ENCODE measurements at places on chromosomes 7 and 10. TPM values are rescaled to one million over a fixed set of nuclear protein-coding genes. Genes with fewer than 3 reads are reported as not detected.

DNA sequence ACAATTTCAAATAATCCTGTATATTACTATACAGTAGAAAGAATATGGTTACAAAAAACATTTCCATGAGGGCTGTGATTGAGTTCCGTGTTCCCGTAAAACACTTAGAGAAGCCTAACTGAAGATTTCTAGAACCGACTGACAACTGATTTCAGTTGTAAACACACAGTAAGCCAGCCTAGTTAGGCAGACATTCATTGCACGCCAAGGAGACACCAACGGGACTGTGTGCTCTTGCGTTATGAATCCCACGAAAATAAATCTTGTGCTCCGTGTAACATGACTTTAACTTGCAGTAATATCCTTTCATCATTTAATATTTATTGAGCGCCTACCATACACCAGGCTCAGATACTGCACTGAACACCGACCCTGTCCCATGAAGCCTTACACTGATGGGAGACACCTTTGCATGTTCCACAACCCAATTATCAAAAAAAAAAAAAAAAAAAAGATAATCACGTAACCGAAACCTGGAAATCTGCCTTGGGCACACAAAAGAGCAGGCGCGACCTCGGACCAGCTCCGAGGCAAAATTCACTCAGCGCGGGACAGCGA is 420 bp upstream of the KLHL7 start:
- peak overlapping the region; percentile 87 for H3K27ac ChIP-seq
- no peak for DNase-seq
- peak overlapping the region; percentile 72 for H3K4me3 ChIP-seq
- no peaks in the 10 kb centered on the region for H3K27me3 ChIP-seq

DNA sequence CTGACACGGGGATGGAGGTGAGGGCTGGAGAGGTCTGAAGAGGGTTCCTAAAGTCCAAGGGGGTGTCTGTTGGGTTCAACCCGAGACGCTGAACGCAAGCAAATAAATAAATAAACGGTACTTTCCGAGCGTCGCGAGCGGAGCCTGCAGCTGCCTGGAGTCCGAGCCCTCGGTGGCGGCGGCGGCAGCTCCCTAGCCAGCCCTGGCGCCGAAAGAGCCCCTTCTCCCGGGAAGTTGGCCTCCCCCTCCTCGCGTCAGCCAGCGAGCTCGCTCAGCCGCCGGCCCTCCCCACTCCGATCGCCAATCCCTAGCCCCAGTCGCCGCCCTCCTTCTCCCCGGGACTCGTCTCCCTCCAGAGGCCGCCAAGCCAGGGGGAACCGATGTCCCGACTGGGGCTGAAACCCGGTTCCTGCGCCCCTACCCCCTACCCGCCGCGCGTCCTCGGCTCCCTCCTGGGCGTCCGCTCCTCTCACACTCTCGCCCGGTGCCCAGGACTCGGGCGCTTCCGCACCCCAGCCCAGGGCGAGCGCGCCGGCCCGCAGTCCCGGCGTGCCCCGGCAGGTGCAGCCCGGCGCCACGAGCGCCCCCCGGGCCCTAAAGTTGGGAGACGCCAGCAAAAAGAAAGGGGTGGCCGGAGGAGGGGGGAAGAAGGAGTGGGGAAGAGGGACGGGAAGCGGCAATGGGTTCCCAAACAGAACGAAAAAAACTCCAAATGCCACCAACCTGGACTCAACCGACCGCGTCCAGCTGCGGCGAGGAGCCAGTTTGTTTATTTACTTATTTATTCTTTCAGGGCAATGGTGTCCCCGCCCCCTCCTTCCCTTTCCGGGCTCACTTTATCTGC is at the start of gene GFRA1:
Gene GFRA1 (minus strand): TSS at position 767 of the 844 bp plus-strand sequence. CDS start 1,177 bp downstream, outside the sequence.
- H3K36me3 ChIP-seq, result no peaks in the 10 kb centered on the region
- H3K4me1 ChIP-seq, result peaks cover 17% of the 10 kb centered on the region
- H3K27me3 ChIP-seq, result peaks cover 20% of the 10 kb centered on the region
- DNase-seq, result no peak
- no peak within 1 kb of the TSS for H3K27ac ChIP-seq

- H3K36me3 ChIP-seq, result no peaks in the 10 kb centered on the region
- peak; percentile 82 for DNase-seq
- H3K27ac ChIP-seq, result peak within 1 kb of the TSS; percentile 53
- H3K4me1 ChIP-seq, result peaks cover 18% of the 10 kb centered on the region
Observed at GRCh38 chr7:149239345-149240143, at the start of gene ZNF212. Gene ZNF212, plus strand, starts transcription at chr7:149239651. Its CDS starts 128 bp downstream, at chr7:149239779.

DNA sequence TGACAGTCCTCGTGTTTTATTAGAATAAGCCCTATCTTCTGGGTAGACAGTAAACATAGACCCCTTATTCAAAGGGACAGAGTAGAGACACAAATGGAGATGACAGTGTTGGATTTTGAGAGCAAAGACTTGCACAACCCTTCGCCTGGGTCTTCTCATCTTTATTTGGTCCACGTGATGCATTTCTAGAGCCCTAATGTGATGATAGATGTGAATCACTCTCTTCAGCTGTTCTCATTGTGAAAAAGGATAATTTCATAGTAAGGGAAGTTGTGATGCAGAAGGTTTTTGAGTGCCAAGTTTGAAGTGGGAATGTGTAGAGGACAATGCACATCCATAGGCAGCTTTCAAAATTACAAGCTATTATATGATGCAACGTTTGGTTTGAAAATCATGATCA is 86.3 kb downstream of the CREB5 start:
- DNase-seq, result no peak
- H3K4me3 ChIP-seq, result no peak overlapping the region

The TSPAN12 gene
- total RNA-seq, result not detected

GRCh38 chr7:95871075-95871848 is 98.9 kb downstream of the DYNC1I1 start:
- no peak overlapping the region for H3K27ac ChIP-seq
- no peaks in the 10 kb centered on the region for H3K27me3 ChIP-seq
- H3K36me3 ChIP-seq, result no peaks in the 10 kb centered on the region
- no peaks in the 10 kb centered on the region for H3K4me1 ChIP-seq
- DNase-seq, result no peak

The DPP6 gene
- not detected for total RNA-seq

The CCDC146 gene
- total RNA-seq, result 24.0 TPM

GRCh38 chr10:46251857-46252847 is 34.6 kb upstream of the ANTXRL start:
- H3K27me3 ChIP-seq, result no peaks in the 10 kb centered on the region
- no peaks in the 10 kb centered on the region for H3K4me1 ChIP-seq
- H3K4me3 ChIP-seq, result no peak overlapping the region
- H3K27ac ChIP-seq, result no peak overlapping the region

GRCh38 chr10:3782146-3782450 is 2.9 kb downstream of the KLF6 start:
- H3K27ac ChIP-seq, result peak overlapping the region; percentile 87
- no peaks in the 10 kb centered on the region for H3K27me3 ChIP-seq
- peaks cover 48% of the 10 kb centered on the region for H3K36me3 ChIP-seq

- H3K4me1 ChIP-seq, result no peaks in the 10 kb centered on the region
- no peak for DNase-seq
- no peak overlapping the region for H3K27ac ChIP-seq
- no peak overlapping the region for H3K4me3 ChIP-seq
Observed at GRCh38 chr10:17474595-17475323, 20.4 kb upstream of the ST8SIA6 start.

GRCh38 chr7:38122501-38122900 is 55.5 kb upstream of the STARD3NL start:
- H3K27me3 ChIP-seq, result no peaks in the 10 kb centered on the region
- H3K4me3 ChIP-seq, result no peak overlapping the region
- no peaks in the 10 kb centered on the region for H3K4me1 ChIP-seq
- no peak overlapping the region for H3K27ac ChIP-seq
- no peak for DNase-seq

DNA sequence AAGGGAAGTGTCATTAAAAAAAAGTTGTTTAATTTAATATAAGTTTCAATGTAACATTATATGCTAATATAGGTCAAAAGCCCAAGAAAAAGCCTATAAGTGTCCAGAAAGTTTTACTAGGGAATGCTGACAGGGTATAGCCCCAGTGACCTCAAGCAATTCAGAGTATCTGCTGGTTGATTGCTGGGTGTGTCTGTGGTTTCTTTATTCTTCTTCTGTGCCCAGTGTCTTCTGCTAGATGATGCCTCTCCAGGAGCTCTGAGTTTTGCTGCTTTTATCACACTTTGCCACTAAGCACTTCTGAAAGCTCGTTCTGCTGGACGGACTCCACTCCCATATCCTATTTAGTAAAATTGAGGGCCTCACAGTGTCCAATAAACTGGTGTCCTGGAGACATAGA is 212.2 kb upstream of the NRG3 start:
- no peaks in the 10 kb centered on the region for H3K4me1 ChIP-seq
- no peak overlapping the region for H3K4me3 ChIP-seq
- no peaks in the 10 kb centered on the region for H3K27me3 ChIP-seq
- DNase-seq, result no peak
- no peaks in the 10 kb centered on the region for H3K36me3 ChIP-seq

The GBX1 gene
- total RNA-seq, result not detected

DNA sequence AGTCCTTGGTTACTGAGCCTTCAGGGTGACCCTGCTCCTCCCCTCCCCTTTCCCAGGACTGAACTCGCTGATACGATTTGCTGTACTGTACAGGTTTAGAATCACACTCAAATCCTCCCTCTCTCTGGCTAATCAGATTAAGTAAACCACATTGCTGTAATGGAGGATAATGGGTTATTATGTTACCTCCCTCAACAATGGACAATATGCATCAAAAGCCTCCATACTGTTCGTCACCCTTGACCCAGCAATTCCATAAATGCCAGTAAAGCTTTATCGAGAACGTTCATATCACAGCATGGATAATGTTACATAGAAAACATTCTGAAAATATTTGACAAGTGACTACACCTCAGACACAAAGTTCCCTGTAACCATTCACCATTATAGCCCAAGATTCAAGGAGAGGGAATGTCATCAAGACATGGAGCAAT is 61.7 kb downstream of the FAM107B start:
- no peaks in the 10 kb centered on the region for H3K4me1 ChIP-seq
- DNase-seq, result no peak
- H3K4me3 ChIP-seq, result no peak overlapping the region
- no peaks in the 10 kb centered on the region for H3K27me3 ChIP-seq
- H3K27ac ChIP-seq, result no peak overlapping the region

- no peaks in the 10 kb centered on the region for H3K4me1 ChIP-seq
- H3K27me3 ChIP-seq, result no peaks in the 10 kb centered on the region
- H3K4me3 ChIP-seq, result no peak overlapping the region
- DNase-seq, result no peak
Observed at GRCh38 chr7:70884440-70884764, 247.5 kb upstream of the GALNT17 start.

DNA sequence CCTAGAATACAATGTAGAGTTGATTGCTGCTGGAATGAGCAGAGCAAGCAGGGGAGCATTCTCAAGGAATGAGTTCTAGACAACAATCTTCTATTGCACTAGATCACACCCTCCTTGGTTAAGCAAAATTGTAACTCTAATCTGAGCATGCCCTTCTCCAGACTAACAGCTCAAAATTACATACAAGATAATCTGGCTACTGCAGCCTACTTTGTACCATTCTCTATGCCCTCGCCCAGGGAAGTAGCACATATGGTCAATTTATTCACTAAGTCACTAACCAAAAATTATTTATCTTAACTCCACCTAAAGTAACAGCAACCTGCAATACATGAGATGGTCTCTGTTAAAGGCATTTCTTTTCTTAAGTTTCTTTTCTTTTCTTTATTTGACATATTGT is 42.5 kb upstream of the KCTD7 start:
- peaks cover 4% of the 10 kb centered on the region for H3K36me3 ChIP-seq
- no peaks in the 10 kb centered on the region for H3K27me3 ChIP-seq
- H3K27ac ChIP-seq, result no peak overlapping the region
- H3K4me3 ChIP-seq, result no peak overlapping the region
- peaks cover 17% of the 10 kb centered on the region for H3K4me1 ChIP-seq

DNA sequence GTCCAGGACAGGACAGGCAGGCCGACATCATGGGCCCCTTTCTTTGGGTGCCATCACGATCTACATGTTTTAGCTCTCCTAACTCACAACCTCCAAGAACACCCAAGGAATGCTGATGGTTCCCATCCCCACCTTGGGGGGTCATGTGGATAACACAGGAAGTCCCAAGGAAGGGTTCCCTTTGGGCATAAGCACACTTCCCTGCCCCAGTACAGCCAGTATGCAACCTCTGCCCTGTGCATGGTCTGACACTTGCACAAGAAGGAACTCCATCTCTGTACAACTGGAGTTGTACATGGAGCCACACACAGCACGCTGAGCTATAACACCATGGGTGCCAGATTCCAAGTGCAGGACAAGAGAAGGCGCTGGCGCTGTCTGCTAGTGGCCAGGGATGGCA is 11.0 kb downstream of the MAT1A start:
- H3K36me3 ChIP-seq, result no peaks in the 10 kb centered on the region
- DNase-seq, result no peak
- H3K4me3 ChIP-seq, result no peak overlapping the region
- no peaks in the 10 kb centered on the region for H3K4me1 ChIP-seq

- H3K27me3 ChIP-seq, result no peaks in the 10 kb centered on the region
- H3K4me3 ChIP-seq, result no peak overlapping the region
- H3K27ac ChIP-seq, result no peak overlapping the region
- H3K4me1 ChIP-seq, result no peaks in the 10 kb centered on the region
- DNase-seq, result no peak
Observed at GRCh38 chr10:72564596-72564995, 61.3 kb downstream of the MICU1 start.

DNA sequence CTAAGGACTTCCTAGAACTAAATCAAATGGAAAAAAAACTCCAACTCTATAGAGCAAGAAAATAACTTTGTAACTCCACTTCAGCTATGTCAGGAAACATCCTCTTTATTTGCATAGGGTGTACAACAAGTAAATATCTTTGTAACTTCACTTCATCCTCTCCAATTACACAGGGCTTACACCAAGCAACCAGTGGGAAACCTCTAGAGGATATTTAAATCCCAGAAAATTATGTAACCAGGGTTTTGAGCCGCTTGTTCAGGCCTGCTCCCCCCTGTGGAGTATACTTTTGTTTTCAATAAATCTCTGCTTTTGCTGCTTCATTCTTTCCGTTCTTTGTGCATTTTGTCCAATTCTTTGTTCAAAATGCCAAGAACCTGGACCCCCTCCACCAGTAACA is 22.2 kb downstream of the LIPJ start:
- no peaks in the 10 kb centered on the region for H3K4me1 ChIP-seq
- H3K4me3 ChIP-seq, result no peak overlapping the region
- no peak overlapping the region for H3K27ac ChIP-seq
- no peak for DNase-seq
